ENCODE measurements at places on chromosomes 13 and 19.

- no peak for DNase-seq
Observed at GRCh38 chr13:114114006-114114640, 18.3 kb downstream of the RASA3 start.

DNA sequence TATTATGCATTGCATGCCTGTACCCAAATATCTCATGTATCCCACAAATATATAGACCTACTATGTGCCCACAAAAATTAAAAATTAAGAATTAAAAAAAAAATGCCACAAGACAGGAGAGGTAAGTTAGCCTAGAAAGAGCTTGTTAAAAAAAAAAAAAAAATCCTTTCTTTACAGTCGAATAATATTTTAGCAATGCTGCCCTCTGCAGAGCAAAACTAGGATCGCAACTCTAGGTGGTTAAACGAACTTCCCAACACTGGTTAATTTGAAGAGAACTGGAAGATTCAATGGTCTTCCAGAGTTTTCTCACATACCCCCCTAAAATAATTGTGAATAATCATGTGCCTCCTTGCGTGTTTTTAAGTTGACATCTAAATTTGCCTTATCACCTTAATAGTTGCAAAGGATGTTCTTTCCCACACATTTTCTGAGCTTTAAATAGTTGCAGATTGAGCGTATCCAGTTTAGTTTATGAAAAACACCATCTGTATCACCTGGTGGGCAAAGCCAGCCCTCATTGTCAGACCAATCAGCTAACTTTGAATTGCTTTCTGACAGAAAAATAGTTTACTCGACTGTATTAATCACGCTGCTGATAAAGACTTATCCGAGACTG, 47.4 kb upstream of the RCBTB2 start:
- peak; percentile 78 for DNase-seq

DNA sequence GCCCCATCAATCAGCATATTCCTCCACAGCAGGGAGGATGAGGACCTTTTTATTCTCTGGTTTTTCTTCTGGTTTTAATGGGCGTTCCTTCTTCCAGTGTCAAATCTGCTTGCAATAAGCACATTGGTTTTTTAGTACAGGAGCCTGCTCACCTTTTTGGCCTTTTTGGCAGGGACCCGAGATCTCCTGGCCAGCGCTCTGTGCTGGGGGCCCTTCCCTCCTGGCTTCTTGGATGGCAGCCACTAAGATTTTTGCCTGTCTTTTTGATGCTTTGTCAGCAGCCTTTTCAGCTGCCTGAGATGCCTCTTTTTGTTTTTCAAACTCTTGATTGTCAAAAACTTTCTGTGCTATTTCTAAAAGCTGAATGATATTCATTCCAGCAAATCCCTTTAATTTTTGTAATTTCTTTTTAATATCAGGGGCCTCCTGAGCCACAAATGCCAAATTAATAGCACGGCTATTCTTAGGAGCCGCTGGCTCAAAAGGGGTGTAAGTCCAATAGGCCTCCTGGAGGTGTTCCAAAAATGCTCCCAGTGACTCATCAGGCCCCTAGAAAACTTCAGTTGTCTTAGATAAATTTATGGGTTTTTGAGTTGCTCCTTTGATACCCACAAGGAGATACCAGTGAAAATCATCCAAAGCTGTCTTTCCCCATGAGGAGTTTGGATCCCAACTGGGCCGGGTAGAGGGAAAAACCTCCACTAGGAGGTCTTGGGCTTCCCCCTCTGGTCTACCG, 73.0 kb downstream of the ZNF100 start:
- DNase-seq = no peak

DNA sequence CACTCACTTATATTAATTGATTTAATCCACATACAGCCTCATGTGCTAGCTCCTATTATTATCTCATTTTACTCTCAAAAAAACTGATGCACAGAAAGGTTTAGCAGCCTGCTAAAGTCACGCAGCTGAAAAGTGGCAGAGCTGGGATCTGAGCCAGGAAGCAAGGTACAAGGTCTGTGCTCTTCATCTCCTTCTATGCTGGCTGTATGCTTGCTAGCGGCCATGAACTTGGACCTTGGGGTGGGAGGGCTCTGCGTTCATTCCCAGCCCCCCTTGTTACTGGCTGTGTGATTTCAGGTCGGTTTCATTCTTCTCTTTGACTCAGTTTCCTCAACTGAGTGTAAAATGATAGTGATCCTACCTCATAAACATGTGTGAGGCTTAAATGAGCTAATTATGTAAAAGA, 69.8 kb downstream of the ALOX5AP start:
- DNase-seq = no peak

- DNase-seq = no peak
Observed at GRCh38 chr13:50643060-50643459, 200.4 kb downstream of the DLEU7 start.

DNA sequence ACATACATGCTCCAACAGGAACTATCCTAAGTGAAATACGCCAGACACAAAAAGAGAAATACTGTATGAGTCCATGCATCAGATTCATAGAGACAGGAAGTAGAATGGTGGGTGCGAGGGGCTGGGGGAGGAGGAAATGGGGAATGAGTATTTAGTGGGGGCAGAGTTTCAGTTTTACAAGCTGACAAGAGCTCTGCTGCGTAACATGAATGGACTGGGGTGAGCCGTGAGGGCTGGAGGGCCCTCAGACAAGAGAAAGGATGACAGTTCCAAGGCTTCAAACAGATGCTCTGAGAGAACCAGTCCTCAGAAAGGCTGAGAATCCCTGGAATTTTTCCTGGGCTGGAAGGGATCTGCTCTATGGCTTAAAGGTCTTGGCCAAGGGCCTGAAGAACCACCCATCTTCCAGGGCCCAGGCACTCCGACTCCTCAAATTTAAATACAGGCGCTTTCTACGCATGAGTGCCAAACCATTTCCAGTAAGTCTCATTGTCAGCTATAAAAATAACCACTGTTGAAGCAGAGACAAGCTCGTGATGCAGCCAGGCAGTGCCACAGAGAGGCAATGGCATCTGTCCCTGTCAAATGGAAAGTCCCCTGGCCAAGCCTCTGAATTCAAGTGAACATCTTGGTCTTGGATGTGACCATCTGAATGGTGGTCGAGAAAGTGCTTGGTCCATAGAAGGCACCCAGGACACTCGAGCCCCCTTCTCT, 17.5 kb downstream of the KLF2 start:
- DNase-seq = peak; percentile 36

DNA sequence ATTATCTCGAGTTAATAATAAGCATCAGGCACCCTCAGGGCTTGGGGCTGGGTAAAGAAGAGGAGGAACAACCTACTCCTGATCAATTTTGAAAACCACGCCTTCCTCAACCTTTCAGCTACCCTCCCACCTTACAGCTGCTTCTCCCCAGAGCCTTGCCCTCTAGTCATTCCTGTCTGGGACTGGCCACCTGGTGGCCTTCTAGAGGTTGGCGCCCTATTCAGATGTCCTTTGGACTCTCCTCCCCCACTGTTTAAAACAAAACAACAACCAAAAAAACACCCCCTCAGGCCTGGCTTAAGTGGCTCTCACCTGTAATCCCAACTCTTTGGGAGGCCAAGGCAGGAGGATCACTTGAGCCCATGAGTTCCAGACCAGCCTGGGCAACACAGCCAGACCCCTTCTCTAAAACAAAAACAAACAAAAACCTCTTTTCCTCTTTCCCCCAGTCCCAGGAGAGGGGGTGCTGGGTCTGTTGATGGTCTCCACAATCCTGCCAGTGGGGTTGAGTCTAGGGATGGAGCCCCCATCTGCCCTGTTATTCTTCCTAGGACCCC, 62.3 kb downstream of the CCDC70 start:
- DNase-seq = no peak

- DNase-seq = peak; percentile 19
Observed at GRCh38 chr13:73702419-73703071, 431.7 kb downstream of the KLF12 start.

- no peak for DNase-seq
Observed at GRCh38 chr13:39148513-39148961, 110.3 kb downstream of the NHLRC3 start.

GRCh38 chr13:114310956-114311355, 3.3 kb upstream of the CHAMP1 start:
- DNase-seq = no peak

DNA sequence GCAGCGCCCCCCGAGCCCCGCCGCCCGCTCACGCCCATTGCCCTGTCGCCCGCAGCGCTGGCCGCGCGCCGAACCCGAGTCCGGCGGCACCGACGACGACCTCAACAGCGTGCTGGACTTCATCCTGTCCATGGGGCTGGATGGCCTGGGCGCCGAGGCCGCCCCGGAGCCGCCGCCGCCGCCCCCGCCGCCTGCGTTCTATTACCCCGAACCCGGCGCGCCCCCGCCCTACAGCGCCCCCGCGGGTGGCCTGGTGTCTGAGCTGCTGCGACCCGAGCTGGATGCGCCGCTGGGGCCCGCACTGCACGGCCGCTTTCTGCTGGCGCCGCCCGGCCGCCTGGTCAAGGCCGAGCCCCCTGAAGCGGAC, 518 bp downstream of the KLF2 start:
- DNase-seq = peak; percentile 56

DNA sequence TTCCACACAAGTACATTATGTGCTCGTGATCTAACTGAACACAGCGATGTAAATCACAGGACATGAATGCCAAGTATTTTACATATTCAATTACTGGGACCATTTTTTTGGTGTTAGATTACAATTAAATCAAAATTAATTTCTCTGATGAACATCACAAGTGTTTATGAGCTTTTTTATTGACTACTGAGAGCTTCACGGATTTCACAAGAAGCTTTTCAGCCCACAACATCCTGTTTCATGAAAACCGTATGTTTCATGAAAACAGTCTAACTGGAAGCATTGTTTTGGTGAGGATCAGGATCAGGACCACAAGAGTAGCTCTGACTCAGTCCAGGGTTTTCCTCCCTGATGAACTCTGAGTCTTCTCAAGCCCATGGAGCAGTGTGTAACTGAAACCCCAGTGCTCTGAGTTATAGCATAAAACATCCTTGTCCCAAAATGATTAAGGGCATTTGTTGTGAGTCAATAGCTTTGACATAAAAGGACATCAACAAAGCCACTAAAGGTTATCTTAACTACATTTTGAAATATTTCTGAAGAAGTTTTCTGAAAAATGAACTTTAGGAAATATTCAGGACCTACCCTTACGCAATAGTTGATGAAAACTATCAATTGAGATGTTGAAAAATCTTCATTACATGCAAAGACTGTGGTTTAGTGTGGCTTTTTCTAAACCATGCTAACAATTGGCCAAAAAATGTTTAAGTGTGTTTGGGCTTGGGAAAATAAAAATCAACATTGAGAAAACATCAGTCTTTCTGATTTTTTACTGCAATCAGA, 49.3 kb downstream of the UFM1 start:
- peak; percentile 76 for DNase-seq

DNA sequence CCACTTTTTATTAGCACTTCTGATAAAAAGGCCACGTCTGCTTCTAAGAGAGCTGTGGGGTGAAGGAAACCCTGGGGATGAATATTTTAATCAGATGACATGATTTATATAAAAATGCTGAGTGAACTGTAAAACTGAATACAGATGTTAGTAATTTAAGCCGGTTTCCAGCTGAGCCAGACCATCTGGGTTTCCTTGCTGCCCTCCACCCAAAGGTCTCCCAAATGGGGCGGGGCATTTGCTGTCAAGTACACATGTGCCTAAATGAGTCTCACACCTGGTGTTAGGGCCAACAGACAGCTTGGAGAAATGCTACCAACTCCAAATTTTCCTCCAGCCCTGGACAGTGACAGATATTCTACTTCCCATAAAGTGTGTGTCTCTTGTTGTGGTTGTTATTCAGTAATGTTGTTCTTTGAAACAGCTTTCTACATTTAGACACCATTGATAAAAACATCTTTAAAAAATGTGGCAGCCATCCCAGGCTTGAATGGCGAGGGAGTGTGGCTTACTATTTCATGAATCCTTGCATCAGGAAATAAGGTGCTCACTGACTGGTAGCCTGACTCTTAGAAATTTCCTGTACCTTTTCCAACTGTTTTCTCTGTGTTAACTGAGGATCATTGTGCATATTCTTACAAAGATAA, 350.4 kb downstream of the MTUS2 start:
- no peak for DNase-seq

- DNase-seq = no peak
Observed at GRCh38 chr19:33502521-33502920, 19.1 kb downstream of the PEPD start.

GRCh38 chr13:75481176-75482069, 546 bp downstream of the TBC1D4 start:
- peak; percentile 33 for DNase-seq

DNA sequence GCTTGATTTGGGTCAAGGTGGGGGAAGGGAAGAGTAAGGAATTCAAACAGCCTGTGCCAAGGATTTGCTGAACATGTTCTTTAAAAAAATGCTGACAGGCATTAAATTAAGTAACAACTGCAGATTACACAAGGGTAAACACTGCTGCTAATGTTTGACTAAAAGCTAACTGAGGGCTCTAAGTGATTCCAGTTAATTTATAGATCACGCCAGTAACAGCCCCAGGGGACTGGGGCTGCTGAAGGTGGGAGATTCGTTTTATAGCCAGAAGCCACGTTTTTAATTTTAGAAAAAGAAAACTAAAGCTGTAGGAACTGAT, 321.7 kb downstream of the DLEU7 start:
- DNase-seq = peak; percentile 86

GRCh38 chr13:44932850-44933251, 56.4 kb downstream of the NUFIP1 start:
- DNase-seq = no peak

- no peak for DNase-seq
Observed at GRCh38 chr13:112556600-112556999, 31.4 kb downstream of the TUBGCP3 start.

DNA sequence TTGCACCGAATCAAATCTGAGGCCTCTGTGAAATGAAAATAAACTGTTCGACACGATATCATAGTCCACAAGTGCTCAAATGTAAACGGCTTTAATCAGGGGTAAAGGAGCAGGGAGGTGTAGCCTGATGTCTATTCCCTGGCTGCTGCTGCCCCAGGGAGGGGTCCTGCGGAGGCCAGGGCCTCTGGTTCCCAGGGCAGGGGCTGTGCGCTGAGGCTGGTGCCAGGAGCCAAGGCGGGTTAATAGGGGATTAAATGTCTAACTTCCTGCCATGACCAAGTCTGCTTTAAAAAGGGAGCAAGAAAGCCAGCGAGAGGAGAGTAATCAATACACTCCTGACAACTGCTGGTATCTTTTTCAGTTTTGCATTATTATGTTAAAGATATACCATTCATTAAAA, 59.4 kb downstream of the ZNF536 start:
- no peak for DNase-seq

Measured in cardiac muscle cell (in vitro differentiated cells and primary cell).